ENCODE measurements at places on chromosomes 3 and 15. TPM values are rescaled to one million over a fixed set of nuclear protein-coding genes. Genes with fewer than 3 reads are reported as not detected.

- DNase-seq, result no peak
These were observed 273.1 kb upstream of the TBL1XR1 start for GRCh38 chr3:177470197-177470941.

TUSC7 gene
- not detected for total RNA-seq

- no peak for DNase-seq
These were observed 72.1 kb upstream of the ETV5 start for GRCh38 chr3:186180891-186181481.

DNA sequence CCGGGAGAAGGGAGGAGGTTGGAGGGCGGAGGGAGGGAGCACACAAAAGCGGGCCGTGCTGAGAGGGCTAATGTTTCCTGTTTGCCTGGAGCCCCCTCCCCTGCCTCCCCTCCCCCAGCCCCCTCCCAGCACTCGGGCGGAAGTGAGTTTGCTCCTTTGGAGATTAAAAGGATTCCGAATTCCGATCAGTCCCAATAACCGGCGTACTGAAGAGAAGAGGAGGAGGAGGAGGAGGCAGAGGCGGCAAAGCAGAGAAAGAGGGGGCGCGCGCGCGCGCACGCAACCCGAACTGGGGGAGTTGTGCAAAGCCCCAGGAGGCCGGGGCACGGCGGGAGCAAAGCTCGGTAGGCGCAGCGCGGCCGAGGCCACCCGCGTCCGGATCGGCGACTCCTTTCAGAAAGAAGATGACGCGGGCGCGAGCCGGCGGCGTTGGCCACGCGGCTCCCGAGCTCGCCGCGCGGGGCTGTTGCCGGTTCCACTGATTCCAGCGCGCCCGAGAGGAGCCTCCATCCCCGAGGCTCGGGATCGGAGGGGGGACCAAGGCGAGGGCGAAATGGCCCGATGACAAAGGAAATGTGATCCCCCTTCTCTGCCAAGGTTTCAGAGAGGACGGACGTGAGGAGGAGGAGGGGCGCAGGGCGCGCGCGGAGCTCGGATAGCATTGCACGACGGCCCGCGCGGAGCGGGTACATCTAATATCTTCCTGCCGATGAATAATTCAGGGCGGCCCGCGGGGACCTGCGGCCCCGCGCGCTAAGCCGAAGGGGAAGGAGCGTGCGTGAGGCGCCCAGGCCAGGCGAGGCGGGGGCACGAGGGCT, 1.1 kb upstream of the TRIM71 start:
- no peak for DNase-seq

GRCh38 chr3:53833053-53833645, 13.1 kb downstream of the CHDH start:
- no peak for DNase-seq

DNA sequence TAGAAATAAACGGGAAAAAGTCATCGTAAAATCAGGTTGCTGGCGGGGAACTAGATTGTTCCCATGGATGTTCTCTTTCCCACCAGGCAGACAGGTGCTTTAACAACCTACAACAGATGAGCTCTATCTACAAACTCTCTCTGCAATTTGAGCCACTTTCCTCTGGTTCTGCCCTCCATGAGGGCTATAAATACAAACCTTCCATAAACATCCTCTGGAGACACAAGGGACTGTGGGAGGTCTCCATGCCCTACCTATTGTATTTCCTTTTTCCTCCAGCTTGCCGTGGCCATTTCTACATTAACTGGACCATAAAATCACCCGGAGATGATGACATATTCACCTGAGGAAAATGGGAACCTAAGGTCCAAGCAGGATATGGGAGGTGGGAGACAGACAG, 151.1 kb downstream of the GABRB3 start:
- no peak for DNase-seq

HRG gene
- total RNA-seq, result not detected

DNA sequence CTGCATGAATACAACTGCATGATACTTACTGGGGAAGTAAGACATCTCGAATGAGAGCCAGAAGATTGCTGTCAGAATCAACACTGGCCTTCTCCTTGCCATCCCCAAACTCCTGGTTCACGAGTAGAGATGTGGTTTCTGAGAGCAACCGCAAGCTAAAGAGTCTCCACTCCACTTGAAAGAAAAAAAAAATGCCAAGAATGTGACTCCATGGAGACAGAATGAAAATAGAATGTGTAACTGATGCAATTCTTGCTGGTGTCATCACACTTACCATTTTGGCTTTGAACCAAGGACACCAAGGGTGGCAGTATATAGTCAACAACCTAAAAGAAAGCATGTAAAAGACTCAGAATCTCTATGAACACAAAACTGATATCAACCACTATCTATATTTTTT, 280.4 kb downstream of the ULK4 start:
- DNase-seq, result no peak

GRCh38 chr3:29677421-29677820, 396.6 kb downstream of the RBMS3 start:
- no peak for DNase-seq

RARRES1 gene
- total RNA-seq, result 26.3 TPM

CYP8B1 gene
- not detected for total RNA-seq
